ENCODE measurements at places on chromosomes 4 and X.
A peak's percentile ranks its signal among the peaks of the same experiment; 100 is the strongest.

GRCh38 chr4:80424225-80424581 is 88.7 kb downstream of the CFAP299 start:
- DNase-seq, result no peak

GRCh38 chr4:177769155-177769554 is 326.9 kb upstream of the AGA start:
- no peak for DNase-seq

DNA sequence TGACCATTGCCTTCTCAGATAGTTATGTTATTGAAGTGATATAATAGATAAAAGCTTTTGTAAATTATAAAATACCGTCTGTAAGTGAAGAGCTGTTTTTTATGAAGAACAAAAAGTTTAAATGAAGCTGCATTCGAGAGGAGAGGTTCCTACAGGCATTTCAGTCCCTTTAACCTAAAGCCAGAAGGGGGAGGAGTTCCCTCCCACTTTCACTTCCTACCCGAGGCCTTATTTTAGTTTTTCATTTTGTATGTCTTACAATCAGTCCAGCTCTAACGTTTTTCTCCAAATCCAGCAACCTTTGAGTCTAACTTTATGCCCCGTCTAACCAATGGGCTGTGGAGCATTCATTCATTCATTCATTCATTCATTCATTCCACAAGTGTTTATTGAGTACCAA is 16.5 kb upstream of the SOX3 start:
- DNase-seq, result no peak

DNA sequence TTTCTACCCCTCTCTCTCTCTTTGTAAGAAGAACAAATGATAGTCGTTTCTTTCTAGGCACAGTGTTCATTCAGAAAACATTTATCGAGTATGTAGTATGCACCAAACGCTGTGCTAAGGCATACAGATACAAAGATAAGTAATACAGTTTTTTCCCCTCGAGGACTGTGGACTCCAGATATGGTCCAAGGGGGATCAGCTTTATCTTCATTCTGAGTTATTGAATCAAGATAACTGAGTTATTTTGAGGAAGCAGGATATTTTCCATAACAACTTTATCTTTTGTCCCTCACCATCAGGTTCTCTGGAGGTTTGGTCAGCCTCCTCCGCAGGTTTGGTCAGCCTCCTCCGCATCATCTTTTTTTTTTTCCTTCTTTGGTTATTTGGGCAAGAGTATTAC is 15.0 kb downstream of the EREG start:
- no peak for DNase-seq

- DNase-seq, result no peak
Measured at GRCh38 chrX:100695302-100695701, 36.6 kb downstream of the SYTL4 start.

DNA sequence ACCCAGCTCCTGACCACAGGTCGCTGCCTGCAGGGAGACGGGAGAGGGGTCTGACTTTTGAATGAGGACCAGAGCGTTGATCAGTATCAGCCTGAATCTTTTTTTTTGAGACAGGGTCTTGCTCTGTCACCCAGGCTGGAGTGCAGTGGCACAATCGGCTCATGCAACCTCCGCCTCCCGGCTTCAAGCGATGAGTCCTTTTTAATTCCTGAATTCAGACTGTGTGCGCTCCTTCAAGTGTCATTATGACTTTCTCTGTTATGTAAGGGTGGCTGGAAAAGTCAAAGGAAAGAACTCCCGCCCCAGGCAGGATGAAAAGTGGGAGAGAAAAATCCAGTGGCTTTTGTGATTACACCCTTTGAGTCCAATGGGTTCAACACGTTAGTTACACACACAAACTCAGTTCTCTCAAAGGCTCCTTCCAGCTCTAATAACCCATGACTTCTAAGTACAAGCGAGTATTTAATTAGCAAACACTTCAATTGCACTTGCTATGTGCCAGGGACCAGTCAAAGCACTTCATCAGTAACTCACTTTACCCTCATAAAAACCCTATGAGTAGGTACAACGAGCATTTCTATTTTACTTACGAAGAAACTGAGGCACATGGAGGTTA is 44.4 kb downstream of the PDHA1 start:
- DNase-seq, result no peak

DNA sequence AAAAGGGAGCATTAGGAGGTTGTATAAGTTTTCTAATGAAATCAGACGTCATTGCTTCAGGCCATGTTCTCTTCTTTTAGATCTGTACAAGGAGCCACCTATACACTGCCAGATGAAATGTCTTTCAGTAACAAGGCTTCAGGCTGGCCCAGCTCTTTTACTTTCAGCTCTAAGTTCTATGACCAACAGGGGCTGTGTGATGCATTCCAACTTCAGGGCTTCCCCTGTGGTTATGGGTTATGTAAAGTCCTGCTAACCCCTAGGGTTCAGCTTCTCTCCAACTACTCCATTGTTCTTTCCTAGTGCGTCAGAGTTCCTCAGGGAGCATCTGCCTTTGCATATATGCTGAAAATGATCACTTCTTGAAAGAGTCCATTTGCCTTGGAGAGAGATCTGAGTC is 79.4 kb upstream of the TTC29 start:
- DNase-seq, result no peak

GRCh38 chrX:17553469-17553868 is 178.5 kb downstream of the NHS start:
- DNase-seq, result no peak

- no peak for DNase-seq
Measured at GRCh38 chr4:53537606-53538005, 53.7 kb downstream of the LNX1 start.

DNA sequence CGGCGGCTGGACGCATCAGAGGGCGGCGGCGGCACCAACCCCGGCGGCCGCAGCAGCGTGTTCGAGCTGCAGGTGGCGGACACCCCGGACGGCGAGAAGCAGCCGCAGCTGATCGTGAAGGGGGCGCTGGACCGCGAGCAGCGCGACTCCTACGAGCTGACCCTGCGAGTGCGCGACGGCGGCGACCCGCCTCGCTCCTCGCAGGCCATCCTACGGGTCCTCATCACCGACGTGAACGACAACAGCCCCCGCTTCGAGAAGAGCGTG is 1.9 kb downstream of the PCDH7 start:
- no peak for DNase-seq

DNA sequence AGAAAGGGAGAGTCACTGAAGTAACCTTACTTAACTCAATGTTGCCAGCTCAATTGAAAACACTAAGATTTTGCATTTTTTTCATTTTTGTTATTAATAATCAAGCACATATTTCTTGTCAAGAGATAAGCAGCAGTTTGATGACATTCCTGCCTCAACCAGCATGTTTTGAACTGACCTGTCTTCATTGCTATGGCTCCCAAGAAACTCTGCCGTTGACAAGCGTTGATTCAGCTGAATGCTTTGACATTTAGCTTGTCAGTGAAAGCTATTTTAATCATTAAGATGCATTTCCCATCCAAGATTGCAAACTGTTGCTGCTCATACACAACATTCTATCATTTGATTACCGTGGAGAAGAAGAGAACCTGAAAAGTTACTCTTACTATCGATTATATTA is 5.9 kb downstream of the NAA11 start:
- DNase-seq, result no peak

- no peak for DNase-seq
Measured at GRCh38 chr4:175511861-175512260, 300.2 kb downstream of the GPM6A start.

DNA sequence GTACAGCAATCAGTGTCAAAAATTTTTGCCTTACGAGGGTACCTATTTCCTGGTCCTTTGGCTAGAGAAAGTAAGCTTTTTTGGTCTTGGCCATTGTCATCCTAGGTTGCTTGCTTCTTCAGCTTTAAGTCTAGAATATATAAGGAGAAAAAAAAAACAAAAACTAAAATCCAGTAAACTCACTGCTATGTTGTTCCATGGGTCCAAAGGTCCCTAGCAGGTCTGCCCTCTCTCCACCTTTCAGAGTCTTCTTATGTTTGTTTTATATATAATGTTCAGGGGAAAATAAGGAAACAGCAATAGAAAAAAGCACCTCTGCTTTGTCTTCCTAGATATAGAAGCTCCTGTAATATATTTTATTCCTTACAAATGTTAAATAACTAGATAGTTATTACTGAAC is 18.1 kb upstream of the BMP2K start:
- DNase-seq, result no peak

- no peak for DNase-seq
Measured at GRCh38 chr4:173930329-173930967, 353.0 kb downstream of the FBXO8 start.

- DNase-seq, result no peak
Measured at GRCh38 chr4:157643257-157643656, 422.7 kb downstream of the GRIA2 start.

DNA sequence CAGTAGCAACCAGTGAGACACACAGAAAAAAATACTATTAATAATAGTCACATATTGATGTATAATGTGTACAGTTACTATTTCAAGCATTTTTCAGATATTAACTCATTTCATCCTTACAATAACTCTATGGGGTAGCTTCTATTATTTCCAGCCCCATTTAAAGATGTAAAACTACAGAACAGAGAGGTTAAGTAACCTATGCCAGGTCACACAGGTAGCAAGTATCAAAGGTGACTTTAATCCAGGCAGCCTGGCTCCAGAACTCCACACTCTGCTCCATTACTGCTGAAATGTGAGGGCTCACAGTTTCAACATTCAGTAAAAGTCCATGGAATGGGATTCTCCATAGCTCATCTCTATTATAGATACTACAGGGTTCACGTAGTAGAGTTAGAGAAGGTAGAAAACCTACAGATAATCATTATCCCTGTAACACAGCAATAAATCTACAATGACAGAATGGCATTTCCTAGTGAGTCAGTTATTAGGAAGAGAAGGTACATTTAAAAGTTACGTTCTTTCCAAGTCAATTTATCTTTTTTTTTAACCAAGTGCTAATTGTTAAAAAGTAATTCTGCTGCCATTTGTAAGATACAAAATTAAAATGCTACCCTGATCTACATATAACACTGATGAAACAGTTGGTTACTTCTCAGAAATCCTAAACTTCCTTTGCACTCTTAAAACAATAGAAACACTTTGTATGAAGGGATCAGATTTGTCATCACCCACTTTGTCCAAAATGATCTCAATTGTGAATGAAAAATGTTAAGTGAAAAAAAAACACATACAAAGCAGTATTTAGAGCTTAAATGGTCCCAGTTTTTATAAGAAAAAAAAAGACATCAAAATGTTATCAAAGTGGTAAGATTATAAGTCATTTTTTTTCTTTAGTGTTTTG is 18.7 kb downstream of the RELL1 start:
- DNase-seq, result no peak

DNA sequence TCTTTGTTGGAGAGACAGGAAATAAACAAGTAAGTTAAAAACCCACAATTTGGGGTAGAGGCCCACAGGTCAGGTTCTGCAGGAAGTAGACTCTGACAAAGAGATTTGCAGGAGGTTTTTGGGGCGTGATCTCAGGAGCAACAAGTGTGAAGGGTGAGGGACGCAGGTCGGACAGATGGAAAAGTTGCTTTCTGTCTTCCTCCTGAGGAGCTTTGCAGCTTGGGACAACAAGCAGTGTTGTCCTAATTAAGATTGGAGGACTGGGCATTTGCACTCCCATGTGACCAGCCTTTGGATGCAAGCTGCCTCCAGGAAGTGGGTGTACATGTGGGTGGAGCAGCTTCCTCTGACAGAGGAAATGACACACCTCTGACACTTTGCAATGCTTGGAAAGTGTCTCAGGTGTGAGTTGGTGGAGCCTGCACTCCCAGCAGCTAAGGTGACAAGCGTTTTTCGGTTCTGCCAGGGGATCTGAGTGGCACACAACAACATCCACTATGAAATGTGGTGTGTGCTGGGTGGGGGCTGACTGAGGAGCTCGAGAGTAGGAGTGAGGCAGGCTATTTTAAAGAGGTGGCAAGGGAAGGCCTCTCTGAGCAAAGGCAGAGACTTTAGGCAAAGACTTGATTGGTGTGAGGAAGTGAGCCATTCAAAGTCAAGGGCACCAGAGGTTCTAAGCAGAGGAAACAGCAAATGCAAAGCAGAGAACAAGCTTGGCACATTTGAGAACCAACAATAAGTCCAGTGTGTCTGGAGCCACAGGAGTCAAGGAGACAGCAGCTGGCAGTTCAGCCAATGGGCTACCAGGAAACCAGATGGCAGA is 339.8 kb upstream of the GATB start:
- peak; percentile 23 for DNase-seq

GRCh38 chr4:51836549-51836948 is 6.4 kb upstream of the DCUN1D4 start:
- DNase-seq, result no peak

DNA sequence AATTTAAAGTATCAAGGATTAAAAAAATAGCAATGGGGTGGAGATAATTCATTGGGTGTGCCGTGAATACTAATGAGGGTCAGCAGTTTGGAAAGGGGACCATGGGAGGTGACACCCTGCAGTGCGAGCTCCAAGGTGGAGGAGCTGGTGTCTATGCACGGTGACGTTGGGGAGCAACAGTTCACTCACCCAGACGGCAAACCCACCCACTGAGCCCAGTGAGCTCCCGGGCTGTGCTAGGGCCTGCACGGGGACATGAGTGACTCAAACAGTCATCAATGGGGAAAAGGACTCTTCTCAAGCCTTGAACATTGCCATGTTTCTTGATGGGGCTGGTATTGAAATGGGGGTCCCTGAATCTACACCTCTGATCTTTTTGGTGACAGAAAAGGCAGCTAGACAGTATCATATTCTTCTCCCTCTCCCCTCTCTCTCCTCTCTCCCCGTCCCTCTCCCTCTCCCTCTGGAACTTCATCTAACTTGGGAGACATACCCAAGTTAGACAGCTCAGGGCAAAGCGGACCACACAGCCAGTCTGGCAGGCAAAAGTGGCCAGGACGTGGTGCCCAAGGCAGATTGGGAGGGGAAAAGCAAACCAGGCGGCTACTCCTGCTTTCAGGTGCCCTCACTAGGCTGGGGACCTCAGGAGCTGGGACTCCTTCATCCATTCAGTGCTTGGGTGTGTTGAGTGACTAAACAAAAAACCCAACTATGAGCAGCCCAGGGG is 26.3 kb upstream of the PPP2R2C start:
- no peak for DNase-seq

DNA sequence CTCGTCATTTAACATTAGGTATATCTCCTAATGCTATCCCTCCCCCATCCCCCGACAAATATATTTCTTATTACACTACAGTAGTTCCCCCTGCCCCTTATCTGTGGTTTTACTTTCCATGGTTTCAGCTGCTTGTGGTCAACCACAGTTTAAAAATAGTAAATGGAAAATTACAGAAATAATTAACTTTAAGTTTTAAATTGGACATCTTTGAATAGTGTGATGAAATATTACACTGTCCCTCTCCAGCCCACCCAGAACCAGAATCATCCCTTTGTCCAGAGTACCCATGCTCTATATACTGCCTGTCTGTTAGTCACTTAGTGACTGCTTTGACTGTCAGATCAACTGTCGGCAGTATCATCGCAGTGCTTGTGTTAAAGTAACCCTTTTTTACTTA is 47.4 kb upstream of the VEGFC start:
- no peak for DNase-seq

Measured in stimulated activated CD8-positive, alpha-beta memory T cell treated with anti-CD3 and anti-CD28 coated beads, Interleukin-4, amount 100 ng/mL, for 1 hour (primary cell).